Stimulated activated CD4-positive, alpha-beta T cell treated with anti-CD3 and anti-CD28 coated beads, Interleukin-1b, Interleukin-23, amount 100 ng/mL, for 24 hours (primary cell): ENCODE measurements at places on chromosomes 6 and 20.

GRCh38 chr6:130781557-130781956 is 45.6 kb upstream of the SMLR1 start:
- DNase-seq, result no peak

- no peak for DNase-seq
These were observed 26.1 kb upstream of the TINAG start for GRCh38 chr6:54282186-54282585.

- DNase-seq, result no peak
These were observed 24.6 kb upstream of the BMP6 start for GRCh38 chr6:7701212-7701834.

DNA sequence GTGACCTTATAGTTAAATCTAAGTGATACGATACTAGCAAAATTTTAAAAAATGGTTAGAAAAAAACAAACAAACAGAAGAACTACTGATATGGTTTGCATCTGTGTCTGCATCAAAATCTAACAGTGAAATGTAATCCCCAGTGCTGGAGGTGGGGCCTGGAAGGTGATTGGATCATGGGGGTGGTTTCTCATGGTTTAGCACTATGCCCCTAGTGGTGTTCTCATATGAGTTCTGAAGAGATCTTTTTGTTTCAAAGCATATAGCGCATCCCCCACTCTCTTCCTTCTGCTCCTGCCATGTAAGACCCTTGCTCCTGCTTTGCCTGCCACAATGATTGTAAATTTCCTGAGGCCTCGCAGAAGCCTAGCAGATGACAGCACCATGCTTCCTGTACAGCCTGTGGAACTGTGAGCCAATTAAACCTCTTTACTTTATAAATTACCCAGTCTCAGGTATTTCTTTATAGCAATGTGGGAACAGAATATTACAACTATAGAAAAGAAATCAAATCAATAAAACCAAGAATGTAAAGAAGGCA is 5.4 kb downstream of the FBXL4 start:
- no peak for DNase-seq

- DNase-seq, result no peak
These were observed 15.0 kb downstream of the PANK2 start for GRCh38 chr20:3904224-3904623.

DNA sequence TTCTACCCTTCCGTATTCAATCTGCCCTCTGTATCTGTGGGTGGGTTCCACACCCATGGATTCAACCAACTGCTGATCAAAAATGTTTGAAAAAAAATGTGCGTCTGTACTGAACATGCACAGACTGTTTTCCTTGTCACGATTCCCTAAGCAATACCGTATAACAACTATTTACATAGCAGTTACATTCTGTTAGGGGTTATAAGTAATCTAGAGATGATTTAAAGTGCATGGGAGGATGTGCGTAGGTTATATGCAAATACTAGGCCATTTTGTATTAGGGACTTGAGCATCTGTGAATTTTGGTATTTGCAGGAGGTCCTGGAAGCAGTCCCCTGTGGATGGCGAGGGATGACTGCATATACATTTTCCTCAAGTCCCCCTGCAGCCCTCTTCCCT is 486.9 kb downstream of the PREX1 start:
- DNase-seq, result no peak

- DNase-seq, result no peak
These were observed 41.7 kb upstream of the PRELID3B start for GRCh38 chr20:59084041-59084850.

DNA sequence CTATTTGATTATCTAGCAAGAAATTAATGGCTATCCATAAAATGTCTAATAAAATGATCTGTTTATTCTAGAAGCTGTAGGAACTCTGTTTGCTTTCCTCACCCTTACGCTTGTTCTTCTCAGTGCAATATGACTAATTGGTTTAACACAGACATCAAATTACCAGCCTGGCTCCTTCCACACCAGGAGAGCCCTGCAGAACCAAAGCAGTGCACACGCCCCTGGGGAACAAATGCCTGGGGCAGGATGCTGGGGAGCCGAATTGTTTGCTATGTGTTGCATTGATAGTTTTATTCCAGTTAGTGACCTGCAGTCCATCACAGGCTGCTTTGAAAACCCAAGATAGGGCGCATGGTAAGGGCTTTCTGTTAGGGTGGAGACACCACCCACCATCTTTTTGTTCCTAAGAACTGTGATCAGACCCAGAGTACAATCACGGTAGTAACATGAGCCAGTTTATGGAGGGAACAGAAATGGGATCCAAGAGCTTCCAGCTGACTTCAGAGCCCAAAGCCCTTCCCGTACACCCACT is 126.4 kb upstream of the CD93 start:
- DNase-seq, result no peak

- no peak for DNase-seq
These were observed 842 bp downstream of the POLR1C start for GRCh38 chr6:43517505-43518357.

- DNase-seq, result no peak
These were observed 13.1 kb upstream of the FOXQ1 start for GRCh38 chr6:1298768-1299167.

DNA sequence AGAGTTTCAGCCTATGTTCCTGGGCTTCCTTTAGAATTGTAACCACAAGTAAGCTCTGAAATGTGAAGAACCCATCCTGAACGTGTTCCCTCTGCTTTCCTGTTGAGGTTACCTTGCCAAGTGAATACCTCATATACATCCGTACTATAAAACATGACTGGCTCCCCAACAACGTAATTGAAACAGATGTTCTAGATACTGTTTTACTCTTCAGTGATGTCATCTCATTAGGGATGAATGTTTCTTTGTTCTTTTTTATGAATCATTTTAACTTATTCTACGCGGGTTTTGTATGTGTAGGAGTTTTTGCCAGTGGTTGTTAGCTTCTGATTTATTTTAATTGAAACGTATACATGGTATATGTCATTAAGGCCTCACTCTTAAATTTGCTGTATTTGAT is 166.8 kb downstream of the SAMD5 start:
- no peak for DNase-seq

DNA sequence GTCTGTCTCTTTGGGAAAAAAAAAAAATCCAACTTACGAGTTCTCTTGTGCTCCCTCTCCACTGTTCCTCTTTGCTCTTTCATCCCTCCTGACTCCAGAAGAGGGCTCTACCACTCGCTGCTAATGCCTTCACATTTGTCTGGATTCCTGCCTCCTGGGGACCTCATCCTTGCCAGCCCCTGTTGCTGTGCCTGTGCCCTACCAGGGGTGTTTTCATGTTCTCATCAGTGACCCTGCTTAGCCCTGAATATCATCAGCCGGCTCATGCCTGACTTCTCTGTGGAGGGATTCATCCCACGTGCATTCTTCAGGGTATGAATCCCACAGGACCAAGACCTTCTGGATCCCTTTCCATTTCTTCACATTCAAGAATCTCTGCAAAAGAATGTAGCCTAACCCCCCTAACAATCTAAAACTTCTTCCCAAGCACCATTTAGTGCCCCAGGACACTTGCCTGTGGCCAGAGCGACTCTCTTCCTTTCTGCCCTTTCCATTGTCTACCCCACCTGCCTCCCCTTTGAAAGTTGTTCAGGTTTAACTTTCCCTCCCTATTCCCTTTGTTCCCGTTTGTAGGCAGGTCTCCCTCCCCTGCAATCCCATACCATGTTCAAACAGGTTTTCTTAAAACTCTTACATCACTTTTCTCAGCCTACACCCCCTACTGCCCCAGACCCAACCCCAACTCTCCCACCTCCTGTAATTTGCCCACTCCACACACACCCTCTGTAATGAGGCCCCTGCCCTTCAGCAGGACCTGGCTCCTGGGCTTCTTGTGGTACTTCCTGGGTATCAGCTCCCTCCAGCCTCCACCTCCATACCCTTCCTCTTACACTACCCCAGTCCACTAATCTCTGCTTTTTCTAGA is 50.2 kb downstream of the RREB1 start:
- no peak for DNase-seq

DNA sequence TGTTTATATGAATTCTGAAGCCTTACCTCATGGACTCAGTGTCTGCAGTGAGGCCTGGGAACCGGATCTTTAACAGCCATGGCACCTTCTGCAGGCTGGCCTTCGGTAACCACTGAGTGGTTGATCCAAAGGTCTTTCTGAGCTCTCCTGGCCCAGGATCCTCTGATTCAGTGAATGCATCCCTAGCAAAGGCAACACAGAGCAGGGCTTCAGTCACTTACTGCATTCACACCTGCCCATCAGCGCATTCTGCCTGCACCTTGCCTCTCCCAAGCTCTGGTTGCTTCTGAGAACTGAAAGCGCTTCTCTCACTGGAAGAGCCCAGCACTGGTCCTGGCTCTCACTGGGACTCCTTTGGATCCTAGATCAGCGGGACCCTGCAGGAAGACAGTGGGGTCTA is 8.4 kb upstream of the CST9 start:
- DNase-seq, result no peak

DNA sequence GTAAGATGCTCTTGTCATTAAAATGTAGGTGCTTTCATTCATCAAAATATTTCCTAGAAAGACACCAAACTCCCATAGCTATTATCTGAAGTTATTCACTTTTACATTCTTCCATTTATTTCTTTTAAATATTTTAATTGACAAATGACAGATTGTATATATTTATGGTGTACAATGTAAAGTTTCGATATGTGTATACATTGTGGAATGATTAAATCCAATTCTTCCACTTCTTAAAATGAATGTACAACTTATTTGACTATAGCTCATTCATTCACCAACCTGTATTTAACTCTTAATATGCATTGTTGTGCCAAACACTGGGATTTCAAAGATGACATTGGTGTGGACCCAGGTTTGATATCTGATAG is 41.0 kb downstream of the CCN2 start:
- DNase-seq, result no peak

DNA sequence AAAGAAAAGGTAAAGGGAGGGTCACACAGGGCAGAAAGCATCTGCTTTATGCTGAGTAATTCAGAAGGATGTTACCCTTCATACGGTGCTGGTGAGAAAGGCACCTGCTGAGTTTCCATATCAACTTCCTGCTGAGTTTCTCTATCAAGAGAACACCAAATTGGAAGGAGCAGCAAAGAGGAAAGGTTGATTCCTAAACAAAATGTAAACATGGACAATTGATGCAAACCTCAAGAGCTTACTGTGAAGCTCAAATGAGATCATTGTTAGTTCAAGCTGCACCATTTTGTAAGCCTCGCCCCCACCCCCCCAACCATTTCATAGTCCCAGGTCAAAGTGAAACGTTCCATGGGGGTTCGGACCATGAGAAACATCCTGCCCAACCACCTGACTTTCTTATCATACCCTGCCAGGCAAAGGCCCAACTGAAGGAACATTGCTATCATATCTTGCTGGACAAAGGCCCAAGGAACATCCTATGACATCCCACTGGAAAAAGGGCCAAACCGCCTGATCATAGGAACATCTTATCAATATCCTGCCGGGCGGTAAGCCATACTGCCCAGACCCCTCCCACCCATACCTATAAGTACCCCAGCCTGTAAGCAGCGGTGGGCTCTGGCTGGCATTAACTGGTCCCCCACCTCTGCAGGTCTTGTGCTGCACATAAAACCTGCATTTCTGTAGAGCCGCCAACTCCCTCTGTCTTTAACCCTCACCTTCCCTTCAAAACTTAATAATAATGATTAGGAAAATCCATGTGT is 171.6 kb downstream of the UBE3D start:
- no peak for DNase-seq

DNA sequence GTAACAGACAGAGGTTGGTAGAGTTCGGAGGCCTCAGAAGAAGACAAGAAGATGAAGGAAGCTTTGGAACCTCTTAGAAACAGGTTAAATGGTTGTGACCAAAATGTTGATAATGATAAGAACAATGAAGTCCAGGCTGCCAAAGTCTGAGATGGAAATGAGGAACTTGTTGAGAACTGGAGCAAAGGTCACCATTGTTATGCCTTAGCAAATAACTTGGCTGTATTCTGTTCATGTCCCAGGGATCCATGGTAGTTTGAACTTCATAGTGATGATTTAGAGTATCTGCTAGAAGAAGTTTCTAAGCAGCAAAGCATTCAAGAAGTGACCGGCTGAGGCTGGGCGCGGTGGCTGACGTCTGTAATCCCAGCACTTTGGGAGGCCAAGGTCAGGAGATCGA is 11.1 kb upstream of the LSM14B start:
- no peak for DNase-seq

- DNase-seq, result no peak
These were observed 216.5 kb upstream of the TENT5A start for GRCh38 chr6:81969011-81969410.

- DNase-seq, result no peak
These were observed 4.0 kb downstream of the TEAD3 start for GRCh38 chr6:35492974-35493284.

DNA sequence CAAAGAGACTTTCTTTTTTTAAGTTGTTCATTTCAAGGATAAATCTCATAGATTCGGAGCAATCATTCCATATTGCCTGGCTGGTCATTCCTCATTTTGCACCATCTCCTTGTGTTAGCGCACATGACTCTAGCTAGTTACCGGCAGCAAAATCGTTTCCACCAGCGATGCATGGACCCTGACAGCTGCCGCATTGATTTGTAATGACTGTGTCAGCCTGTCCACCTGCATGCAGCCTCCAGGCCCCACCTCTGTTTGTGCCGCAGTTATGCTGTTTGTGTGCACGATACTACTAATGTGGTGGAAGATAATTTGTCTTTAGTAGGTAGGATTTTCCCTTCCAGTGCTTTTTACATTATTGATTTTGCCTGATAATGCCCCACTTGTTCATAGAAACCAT is 164.0 kb downstream of the TBC1D7 start:
- DNase-seq, result no peak

DNA sequence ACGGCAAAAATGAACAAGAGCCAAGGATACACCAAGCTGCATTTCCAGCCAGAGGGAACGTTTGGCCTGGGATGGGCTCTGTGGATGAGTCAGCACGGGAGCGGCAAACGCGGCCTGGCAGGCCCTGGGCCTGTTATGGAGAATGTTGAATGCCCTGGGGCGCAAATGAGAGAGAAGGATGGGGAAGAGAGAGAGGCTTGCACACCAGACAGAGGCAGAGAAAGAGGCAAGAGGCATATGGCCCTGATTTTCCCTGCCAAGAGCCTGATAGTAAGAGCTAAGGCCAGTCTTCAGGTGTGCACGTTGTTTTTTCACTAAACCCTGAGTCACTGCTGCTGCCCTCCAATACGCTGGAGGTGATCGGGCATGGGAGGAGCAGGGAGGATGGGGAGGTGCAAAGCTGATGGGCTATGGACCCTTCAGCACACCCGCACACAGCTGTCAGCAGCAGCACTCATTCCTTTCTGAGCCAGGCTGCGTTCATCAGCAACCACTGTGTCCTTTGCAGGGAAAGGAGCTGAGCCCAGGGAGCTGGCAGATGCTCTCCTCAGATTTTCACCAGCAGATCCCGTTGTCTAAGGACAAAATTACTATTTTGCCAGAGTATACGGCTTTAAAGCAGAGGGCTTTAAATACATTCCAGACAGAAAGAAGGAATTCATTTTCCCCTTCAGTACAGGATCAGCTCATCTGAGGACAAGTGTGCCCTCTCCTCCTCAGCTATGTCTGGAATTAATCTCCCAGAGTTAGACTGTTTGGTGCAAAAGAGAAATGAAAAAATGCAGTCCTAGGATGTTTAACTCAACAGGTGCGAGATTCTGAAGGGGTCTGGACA is 61.7 kb upstream of the SLC22A23 start:
- DNase-seq, result no peak

DNA sequence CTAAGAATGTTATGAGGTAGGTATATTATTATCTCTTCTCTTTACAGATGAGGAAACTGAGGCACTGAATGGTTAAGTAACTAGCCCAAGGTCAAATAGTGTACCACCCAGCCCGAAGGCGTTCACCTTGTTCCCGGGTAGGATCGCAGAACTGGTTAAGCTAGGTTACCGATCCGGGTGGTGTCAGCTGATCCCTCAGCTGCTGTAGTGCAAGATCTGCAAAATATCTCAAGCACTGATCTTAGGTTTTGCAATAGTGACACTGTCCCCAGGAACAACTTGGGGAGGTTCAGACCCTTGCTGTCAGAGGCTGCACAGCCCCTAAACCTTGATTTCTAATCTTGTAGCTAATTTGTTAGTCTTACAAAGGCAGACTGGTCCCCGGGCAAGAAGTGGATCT is 28.1 kb downstream of the SLC52A3 start:
- no peak for DNase-seq
